ENCODE measurements at places on chromosomes 4 and X.

- peak; percentile 80 for DNase-seq
Observed at GRCh38 chrX:134603806-134604700, 54.2 kb downstream of the PLAC1 start.

- DNase-seq: peak; percentile 23
Observed at GRCh38 chr4:18020145-18020670, 1.3 kb downstream of the LCORL start.

DNA sequence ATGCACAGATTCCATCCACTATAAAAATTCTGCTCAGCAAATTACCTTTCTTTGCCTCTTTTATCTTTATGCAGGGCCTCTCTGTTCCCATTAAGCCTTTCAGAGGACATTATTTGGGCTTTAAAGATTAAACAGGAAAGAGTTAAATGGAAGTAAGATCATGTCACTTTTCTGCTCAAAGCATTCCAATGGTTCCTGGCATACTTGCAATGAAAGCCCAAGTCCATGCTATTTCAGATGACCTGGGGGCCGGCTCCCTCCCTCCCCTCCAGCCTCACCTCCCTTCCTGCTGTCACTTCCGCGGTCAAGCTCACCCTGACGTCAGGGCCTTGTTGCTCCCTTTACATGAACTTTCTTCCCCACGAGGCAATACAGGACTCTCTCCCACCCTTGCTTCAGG lies 125.5 kb downstream of the C4orf51 start:
- peak; percentile 98 for DNase-seq

GRCh38 chrX:118355225-118355920 lies 9.5 kb downstream of the WDR44 start:
- DNase-seq: peak; percentile 24

DNA sequence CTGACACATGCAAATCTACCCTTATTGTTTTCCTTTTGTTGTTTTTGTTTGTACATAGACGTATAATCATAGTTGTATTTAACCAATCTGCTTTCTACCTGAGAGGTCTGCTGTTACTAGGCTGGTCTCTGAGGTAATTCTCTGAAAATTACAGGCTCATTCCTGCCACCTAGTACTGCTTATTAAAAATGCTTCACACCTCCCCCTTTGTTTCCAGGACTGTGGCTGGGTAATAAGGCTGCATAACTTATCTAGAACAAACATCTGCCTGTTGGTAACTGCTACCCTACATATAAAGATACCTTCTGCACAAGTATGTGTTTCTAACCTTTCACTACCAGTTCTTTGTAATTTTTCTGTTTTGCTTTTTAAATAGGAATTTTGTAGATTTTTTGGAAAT lies 34.2 kb downstream of the COX7B2 start:
- no peak for DNase-seq

All from iris pigment epithelial cell (primary cell).